Left cardiac atrium (tissue), 4 donors: ENCODE measurements at places on chromosomes 11 and 22. TPM values are rescaled to one million over a fixed set of nuclear protein-coding genes. Genes with fewer than 3 reads are reported as not detected.
A peak's percentile ranks its signal among the peaks of the same experiment; 100 is the strongest.

DNA sequence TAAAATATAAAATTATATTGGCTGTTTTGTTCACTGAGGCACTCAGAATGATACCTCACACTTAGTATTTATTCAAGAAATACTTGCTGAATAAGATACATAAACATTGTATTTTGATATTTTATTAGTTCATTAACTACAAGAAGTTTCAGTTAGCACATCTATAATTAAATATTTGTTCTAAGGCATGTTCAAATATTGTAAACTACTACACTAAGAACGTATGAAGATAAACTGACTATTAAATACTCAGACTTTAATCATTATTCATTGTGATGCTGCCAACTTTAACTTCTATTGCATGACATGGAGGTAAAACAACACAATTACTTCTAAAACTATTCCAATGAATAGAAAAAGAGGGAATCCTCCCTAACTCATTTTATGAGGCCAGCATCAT is 129.5 kb downstream of the ATG16L2 start:
- DNase-seq: no peak

- DNase-seq: no peak
These were observed 91.5 kb upstream of the YWHAH start for GRCh38 chr22:31852691-31853421.

- DNase-seq: no peak
These were observed 43.6 kb downstream of the OR2AG2 start for GRCh38 chr11:6727971-6728760.

- DNase-seq: no peak
These were observed 26.1 kb downstream of the TCIRG1 start for GRCh38 chr11:68064926-68065325.

DNA sequence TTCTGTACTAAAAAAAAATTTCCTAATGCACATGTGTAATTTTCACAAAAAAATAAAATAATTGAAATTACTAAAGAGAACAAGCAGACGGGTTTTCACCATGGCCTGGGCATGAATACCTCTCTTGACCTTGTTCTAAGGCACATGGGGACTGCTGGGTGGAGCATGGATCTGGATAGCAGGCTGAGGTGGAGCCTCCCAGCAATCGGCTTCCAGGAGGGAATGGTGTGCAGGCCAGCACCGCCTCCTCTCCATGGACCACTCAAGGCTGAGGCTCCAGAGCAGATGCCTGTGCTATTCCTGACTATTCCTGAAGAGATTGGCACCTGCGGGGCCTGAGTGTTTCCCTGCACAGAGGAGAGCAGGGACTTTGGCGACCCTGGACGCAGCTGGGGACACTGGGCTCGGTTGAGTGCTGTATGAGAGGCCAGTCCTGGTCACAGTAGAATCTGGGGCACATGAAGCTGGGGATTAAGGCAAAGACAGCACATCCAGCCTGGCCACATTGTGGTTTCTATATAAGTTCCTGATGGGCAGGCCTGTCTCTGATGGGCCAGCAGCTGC is 963.6 kb downstream of the BRD1 start:
- DNase-seq: no peak

GRCh38 chr11:110493346-110493745 is 63.6 kb downstream of the FDX1 start:
- no peak for DNase-seq

GRCh38 chr22:20918663-20919218 is 1.5 kb downstream of the CRKL start:
- no peak for DNase-seq

DNA sequence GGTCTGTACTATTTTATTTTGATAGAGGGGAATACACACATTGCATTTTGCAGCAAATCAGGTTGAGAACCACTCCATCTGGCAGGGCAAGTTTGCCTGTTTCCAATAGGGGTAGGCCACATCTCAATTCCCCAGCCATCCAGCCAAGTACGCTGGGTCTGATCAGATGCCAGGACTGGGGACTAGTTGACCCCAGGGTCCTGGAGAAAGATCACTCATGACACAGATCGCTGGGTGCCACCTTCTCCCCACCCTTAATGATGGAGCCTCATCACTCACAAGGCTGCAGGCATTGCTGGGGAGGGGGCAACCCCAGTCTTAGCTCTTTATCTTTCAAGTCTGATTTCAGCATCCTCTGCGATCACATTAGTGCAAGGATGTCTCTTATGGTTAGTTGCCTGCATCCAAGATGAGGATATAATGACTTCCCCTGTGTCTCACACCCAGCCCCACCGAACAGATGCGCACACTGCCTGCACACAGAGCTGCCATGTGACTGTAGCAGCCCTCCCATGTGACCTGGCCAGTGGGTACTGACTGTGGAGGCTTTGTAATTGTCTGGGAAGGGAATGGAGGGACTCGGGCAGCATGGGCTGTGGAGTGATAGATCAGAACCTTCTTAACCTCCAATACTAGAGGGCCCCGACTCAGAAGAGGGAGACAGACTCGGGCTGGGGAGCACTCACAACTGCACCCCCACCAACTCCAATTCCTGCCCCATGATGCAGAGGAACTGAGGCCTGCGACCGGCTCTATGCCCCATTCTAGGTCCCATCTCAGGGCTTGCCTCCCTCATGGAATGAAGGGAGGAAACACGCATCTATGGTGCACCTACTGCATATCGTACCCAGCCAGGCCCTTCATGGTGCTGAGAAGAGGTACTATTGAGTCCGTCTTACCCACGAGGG is 155.8 kb downstream of the DSCAML1 start:
- DNase-seq: no peak

GRCh38 chr11:46009647-46010046 is 87.2 kb downstream of the LARGE2 start:
- no peak for DNase-seq

GRCh38 chr11:1570896-1571759 is 943 bp downstream of the DUSP8 start:
- peak; percentile 34 for DNase-seq

DNA sequence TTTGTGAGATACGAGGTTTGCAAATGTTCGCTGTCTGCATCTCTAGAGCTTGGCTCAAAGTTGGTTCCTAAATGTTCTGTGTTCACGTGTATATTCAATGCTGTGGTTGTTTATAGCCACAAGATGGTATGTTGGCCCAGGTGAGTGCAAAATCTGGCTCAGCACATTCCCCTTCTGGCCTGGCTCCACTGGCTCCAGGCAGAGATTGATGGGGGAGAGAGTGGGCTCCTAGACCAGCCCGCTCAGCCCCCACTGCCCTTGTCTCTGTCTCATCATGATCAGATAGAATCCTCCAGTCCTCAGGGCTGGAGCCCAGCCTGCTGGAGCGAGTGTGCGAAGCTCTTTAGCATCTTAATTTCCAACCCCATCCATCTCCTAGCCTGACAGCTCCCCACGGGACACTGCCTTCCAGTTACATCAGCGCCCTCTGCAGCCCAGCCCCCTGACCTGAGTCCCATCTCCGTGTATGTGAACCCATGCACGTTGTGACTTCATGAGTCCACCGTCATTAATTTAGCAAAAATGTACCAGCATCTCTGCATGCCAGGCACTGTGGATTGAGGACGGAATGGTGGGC is 2.0 kb downstream of the P2RX3 start:
- no peak for DNase-seq

DNA sequence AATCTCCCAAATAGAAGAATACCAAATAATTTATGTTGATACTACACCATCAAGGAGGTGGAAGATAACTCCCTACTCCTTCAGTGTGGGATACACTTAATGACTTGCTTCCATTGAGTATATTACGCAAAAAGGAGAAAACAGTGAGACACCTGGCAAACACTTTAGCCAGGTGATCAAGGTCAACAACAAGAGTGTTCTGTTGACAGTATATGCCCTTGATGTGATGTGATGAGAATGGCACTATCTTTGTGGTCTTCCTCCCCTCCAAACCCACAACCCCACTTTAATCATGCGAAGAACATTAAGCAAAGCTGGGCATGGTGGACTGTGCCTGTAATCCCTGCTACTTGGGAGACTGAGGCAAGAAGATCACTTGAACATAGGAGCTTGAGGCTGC is 26.0 kb downstream of the MAPK1 start:
- DNase-seq: no peak

DNA sequence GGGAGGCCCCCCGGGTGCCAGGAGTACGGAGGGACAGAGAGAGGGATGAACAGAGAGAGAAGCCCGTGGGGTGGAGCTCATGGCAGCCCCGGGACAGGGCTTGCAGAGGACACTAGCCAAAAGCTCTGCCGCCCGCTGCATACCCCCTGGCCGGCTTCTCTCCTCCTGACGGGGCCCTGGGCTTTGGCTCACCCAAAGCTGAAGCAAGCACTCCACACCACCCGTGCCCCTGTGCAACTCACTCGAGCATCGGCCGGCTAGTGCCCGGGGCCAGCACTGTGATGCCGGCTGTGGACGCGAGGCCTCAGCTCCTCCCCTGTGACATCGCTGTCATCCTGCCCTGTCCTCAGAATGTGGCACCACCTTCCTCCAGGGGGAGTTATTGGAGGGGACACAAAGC is 429.6 kb downstream of the BRD1 start:
- DNase-seq: no peak

DNA sequence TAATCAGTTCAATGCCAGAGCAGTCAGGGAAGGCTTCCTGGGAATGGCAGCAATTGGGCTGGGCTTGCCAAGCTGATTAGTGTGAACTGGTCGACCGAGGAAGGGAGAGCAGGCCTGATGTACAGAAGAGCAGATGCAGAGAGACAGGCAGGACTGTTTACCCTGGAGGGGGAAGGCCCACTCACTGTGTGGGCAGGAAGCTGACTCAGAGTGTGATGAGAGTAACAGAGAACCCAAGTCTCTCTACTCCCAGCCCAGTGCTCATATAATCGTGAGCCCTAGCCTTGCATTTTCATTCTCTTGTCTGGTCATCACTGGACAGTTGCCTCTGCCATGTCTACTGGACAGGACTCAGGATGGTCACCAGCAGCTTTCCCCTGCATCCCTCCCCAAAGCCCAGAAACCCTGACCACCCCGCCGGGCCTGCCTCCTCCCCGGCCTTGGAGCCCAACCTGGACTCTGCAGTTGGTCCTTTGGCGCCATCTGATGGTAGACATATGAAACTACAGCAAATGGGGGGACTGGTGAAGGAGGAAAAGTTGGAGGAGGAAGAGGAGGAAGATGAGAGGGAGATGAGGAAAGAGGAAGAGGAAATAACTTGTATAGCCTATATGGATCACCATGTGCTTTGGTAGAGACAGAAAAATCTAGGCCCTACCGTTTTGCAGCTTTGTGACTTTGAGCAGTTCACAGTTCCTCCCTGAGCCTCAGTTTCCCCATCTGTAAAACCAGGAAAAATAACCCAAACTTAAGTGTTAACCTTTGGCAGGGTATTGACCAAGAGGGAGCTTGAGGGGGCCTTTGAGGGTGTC is 43.4 kb upstream of the PRDM11 start:
- peak; percentile 64 for DNase-seq

DNA sequence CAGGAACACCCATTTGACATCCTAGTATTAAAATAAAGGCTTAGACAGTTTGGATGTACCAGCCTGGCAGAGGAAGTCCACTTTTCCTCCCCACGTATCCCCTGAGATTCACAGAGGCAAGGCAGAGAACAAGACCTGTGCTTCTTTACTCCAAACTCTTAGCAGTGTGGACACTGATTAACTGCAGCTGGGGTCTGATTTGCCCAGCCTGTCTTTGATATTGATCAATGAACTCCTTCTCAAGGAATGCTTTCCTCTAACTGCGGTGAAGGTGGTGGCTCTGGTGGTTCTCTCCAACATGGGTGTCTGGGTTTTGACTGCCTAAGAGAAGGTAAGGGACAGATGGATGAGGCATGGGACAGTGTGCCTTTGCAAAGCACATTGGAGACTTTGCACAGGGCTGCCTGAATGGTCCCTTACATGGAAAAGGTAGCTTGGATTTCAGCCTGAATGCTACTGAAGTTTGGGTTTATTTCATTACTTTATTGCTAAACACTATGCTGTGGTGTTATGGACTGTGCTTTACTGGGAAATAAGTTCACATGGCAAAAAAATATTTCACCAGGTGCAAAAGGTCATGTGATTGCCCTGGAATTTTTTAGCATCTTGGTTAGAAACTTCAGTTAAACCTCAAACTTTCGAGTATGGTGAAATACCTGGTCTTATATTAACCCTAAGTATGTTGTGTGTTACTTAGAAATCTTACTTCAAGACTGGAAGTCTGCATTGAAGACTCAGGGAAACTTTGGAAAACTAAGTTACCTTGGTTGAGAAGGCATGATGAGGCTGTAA is 1.8 kb downstream of the GAS2 start:
- DNase-seq: no peak

DNA sequence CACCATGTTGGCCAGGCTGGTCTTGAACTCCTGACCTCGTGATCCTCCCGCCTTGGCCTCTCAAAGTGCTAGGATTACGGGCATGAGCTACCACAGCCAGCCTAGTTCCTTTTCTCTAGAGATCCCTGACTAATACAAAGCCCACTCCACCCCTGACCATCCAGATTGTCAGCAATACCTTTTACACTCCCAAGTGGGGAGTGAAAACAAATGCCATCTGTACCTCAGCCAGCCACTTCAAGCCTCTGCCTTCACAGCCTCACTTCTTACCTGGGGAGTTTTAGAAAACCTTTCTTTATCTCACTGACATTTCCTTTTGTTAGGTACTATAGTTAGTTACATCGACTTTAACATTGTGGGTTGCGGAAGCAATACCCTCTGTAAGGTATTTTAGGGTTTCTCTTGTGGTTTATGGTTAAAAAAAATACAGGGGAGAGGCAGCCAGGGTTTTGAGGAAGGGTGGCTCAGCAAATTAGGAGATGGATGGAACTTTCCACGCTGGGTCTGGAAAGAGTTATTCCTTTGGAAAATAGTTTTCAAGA is 8.9 kb downstream of the TOM1 start:
- no peak for DNase-seq

- DNase-seq: no peak
These were observed 16.9 kb downstream of the SERPINH1 start for GRCh38 chr11:75578977-75579376.

- peak; percentile 81 for DNase-seq
These were observed 16.2 kb upstream of the CASTOR1 start for GRCh38 chr22:30305519-30305905.

- DNase-seq: peak; percentile 25
These were observed 2.1 kb downstream of the CORO1B start for GRCh38 chr11:67441098-67441563.

Gene KCNK7
- total RNA-seq: 0.53 TPM

Gene TUBA8
- total RNA-seq: 98.8 TPM

Gene ZC3H12C
- 12.5 TPM for total RNA-seq

Gene TYR
- not detected for total RNA-seq

Gene SERPING1
- 198 TPM for total RNA-seq

Gene ZBTB44
- total RNA-seq: 40.7 TPM
